HFF-Myc (cell line): ENCODE measurements at places on chromosomes 4 and X.

GRCh38 chrX:154840856-154841255 lies 6.4 kb upstream of the SMIM9 start:
- peak; percentile 15 for DNase-seq

- no peak for DNase-seq
These were observed 13.6 kb upstream of the NAT8L start for GRCh38 chr4:2045518-2045951.

GRCh38 chr4:2341261-2341841 lies 77.1 kb downstream of the ZFYVE28 start:
- no peak for DNase-seq

DNA sequence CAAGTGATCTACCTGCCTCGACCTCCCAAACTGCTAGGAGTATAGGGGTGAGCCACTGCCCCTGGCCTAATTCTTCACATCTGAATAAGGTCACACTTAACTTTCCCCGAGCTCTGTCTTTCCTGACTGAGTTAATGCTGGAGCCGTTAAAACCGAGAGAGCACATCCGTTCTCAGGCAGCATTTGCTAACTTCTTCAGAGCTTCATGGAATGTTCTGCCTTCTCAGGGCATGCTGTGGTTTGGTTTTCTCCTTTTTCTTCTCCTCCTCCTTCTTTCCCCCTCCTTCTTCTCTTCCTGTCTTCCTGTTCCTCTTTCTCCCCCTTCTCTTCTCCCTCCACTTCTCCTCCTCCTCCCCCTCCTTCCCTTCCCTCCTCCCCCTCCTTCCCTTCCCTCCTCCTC lies 119.9 kb downstream of the ASMT start:
- DNase-seq, result no peak

DNA sequence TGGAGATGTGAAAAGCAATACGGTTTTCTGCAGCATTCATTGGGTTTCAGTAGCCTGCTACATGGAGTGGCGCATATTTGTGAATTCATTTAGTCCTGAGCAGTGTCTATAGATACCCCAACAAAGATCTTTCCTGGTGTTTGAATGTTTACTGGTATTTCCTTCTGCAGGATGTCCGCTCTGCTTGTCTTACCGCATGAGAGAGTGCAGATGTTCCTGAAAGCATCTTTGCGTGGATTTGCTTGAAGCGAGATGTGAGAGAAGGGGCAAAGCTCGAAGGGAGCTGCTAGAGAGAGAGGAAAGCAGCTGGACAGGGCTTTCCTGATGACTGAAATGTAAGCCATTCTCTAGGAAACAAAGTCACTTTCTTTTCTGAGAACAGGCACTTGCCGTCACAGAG lies 40.9 kb upstream of the GYPA start:
- no peak for DNase-seq
